Activated CD8-positive, alpha-beta memory T cell treated with anti-CD3 and anti-CD28 coated beads, Interleukin-2, amount 50 U/mL, for 4 hours (primary cell): ENCODE measurements at places on chromosomes 4 and X.

GRCh38 chr4:182384631-182385091, 141.5 kb downstream of the TENM3 start:
- DNase-seq = no peak

GRCh38 chrX:64195862-64196261, 9.6 kb downstream of the AMER1 start:
- no peak for DNase-seq

DNA sequence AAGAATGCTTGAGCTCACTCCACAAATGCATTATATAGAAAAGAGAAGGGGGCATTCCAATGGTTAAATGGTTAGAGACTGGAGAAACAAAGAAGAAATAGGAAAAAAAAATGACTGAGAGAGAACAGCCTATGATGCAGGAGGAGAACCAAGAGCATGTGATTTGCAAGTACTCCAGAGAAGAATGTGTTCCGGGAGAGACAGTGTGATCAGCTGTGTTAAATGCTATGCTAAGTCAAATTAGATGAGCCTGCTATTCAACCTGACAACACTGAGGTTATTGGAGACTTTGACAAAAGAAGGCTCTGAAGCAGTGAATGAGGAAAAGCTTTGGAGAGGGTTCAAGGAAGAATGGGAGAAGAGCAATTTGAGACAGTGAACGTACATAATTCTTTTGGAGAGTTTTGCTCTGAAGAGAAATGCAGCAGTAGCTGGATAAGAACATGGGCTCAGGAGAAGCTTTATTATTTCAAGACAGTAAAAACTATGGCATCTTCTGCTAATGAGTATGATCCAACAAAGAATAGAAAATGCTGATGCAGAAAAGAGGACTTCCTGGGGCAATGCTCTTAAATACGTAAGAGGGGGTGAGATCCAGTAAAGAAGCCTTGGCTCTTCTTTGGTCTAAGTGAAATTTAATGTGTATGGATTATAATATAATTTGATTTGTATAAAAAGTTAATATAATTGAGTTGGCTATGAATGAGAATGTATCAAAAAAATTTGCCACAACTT, 66.3 kb downstream of the PPP3CA start:
- DNase-seq = no peak

- DNase-seq = no peak
Observed at GRCh38 chr4:33025236-33025635, 2305.1 kb downstream of the PCDH7 start.

GRCh38 chr4:39369301-39369700, 3.1 kb upstream of the RFC1 start:
- no peak for DNase-seq

DNA sequence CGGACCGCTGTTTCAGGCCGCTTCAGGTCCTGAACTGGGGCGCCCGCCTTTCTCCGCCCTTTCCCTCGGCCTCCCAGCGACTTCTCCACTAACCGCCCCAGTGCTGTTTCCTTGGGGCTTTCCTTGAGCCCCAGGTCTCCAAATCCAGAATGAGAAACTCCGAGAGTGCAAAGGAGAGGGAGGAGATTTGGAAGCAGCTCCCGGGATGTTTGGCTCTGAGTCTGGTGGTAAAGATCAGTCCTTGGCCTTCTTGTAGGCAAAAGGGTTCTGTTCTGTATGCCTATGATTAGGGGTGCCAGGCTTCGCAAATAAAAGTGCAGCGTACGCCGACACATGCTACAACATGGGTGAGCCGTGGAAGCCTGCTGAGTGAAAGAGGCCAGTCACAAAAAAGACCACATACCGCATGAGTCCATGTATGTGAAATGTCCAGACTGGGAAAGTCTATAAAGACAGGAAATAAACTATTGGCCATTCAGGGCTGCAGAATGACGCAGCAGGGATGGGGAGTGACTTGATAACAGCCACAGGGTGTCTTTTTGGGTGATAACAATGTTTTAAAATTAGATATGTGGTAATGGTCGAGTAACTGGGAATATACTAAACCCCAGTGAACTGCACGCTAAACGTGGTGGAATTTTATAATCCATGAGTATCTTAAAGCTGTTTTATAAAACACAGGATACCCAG, 99.8 kb downstream of the TRAPPC11 start:
- no peak for DNase-seq

DNA sequence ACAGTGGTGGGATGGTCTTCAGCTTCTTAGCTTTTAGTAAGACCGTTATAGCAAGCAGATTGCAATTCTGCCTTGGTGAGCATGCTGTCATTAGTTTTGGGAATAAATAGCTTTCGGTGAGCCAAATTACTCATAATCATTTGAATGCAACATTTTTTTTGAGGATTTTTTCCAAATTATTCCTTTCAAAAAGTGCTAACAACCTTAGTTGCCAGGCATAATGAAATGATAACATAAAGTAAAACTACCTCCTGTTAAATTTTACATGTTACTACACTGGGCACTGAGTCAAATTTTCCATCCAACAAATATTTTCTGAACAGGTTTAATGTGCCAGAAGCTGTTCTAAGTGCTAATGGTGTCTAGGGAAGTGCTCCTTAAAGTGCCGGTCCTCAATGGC, 15.8 kb upstream of the NPFFR2 start:
- DNase-seq = no peak

GRCh38 chr4:41324861-41325260, 68.1 kb downstream of the UCHL1 start:
- no peak for DNase-seq

GRCh38 chr4:55409468-55410171, 13.9 kb downstream of the TMEM165 start:
- DNase-seq = no peak

DNA sequence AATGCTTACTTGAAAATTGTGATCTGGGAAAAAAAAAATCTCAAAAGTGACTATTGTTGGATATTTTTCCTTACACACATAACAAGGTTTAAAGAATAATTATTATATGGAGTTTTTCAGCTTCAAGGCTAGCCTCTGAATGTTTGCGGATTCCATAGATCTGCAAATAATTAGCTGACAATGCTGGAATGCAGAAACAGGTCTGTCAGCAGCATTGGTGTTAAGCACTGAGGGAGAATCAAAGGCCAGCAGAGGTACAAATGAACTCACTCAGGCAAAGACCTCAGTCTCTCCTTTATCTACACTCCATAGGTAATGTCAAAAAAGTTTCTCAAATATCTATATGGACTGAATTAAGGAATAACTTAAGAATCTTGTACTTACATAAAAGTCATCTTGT, 35.1 kb downstream of the SMIM31 start:
- no peak for DNase-seq

GRCh38 chrX:44775726-44776125, 68.1 kb upstream of the DUSP21 start:
- no peak for DNase-seq

DNA sequence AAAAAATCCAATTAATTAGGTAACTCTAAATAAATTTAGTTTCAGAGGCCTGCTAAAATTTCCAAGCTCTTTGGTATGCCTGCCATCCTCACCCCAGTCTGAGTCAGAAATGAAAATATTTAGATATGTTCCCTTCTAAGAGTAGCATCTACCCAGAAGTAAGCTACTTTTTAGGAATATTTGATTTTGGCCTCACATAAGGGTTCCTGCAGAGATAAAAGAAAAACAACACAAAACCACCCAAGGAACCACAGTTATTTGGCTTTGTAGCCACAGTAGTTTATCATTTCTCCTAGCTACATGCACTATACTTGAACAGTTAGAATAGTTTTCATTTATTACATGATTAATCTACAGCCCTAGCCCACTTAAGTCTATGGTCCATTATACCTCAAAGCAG, 192.6 kb upstream of the FAM241A start:
- DNase-seq = no peak

DNA sequence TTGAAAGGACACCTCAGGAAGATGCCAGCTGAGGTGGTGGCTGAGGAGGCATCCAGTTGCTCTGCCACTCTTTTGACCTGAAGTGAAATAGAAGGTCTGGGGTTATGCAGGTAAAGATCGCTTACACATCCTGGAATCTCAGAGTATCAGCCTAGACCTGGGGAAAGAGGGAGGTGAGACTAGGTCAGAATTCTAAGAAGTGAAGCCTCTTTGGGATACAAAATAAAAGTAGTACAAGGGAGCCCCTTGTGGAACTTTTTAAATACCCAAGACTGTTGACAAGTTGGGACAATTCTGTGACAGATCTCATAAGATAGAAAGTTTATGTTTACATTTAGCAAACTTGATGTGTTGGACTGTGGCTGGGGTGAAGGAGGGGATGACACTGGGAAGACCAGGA, 263.1 kb downstream of the SPRY1 start:
- DNase-seq = no peak

DNA sequence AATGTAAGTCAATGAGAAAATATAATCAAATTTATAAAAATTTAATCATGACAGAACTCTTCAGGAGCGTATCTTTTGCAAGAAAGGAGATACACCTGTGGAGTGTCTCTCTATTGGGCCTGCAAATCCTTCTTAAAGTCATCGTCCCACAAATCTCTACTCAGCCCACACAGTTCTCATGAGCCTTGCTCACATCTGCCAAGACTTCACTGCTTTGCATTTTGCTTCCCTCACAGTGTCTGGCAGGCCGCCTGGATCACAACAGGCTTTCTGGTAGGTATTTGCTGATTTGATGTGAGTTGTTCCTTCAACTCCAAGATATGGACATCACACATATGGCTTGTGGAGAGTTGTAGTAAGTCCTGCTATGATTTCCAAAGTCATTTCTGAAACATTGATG, 183.1 kb upstream of the ARX start:
- no peak for DNase-seq

GRCh38 chrX:12159799-12160198, 21.5 kb downstream of the FRMPD4 start:
- no peak for DNase-seq

GRCh38 chr4:56683455-56683854, 2.4 kb upstream of the HOPX start:
- DNase-seq = no peak

- DNase-seq = no peak
Observed at GRCh38 chr4:146095091-146095690, 80.3 kb upstream of the LSM6 start.

GRCh38 chr4:139686130-139686529, 20.5 kb downstream of the MGST2 start:
- no peak for DNase-seq

DNA sequence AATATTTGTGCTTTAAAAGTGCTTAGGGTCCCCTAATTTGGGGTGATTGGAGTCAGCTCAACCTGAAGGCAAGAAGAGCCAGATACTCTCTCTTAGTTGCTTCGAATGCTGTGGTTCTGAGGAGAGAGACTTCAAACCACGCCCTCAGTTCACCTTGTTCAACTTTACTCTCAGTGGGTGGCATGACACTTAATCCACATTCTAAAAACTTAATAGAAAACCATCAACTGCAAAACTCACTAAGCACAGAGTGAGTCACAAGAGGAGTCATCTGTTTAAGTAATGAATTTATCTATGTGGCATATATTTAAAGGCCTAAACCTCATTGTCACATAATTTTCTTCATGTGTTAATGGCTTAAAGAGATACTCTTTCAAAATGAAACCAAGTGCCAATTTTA, 99.5 kb upstream of the SLC4A4 start:
- DNase-seq = no peak

GRCh38 chr4:138235419-138235952, 6.7 kb downstream of the SLC7A11 start:
- DNase-seq = no peak

DNA sequence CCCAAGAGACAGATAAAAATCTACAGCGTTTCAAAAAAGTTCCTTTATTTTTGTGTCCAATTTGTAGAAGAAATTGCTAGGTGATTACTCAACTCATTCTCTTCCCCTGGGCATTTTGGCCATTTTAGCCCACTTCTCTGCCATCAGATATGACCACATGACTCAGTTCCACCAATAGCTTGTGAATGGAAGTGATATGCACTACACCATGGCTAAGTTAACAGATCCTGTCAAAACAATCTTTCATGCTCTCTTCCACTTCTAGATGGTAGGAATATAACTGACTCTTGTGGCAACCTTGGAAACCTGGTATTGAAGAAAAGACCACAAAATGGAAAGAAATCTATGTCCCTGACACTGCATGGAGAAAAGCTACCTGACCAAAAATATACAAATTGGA, 26.2 kb upstream of the FREM3 start:
- no peak for DNase-seq

GRCh38 chr4:82578935-82579334, 17.1 kb upstream of the TMEM150C start:
- no peak for DNase-seq

DNA sequence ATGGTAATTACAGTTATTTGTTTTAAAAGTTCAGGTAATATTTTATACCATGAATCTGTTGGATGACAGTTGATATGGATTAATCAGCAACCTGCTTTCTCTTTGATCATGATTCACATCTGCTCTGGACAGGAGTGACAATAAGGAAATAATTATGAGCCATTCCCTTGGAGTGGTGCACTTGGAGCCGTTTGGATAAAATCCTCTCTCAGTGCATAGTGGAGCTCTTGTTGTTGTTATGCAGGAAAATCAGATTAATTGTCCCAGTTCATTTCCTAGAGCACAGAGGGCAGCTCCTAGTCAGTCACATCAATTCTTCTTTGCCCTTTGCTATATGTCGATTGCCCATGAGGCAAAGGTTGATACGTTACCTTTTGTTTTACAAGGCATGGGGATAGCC, 668.3 kb upstream of the NR3C2 start:
- DNase-seq = no peak

DNA sequence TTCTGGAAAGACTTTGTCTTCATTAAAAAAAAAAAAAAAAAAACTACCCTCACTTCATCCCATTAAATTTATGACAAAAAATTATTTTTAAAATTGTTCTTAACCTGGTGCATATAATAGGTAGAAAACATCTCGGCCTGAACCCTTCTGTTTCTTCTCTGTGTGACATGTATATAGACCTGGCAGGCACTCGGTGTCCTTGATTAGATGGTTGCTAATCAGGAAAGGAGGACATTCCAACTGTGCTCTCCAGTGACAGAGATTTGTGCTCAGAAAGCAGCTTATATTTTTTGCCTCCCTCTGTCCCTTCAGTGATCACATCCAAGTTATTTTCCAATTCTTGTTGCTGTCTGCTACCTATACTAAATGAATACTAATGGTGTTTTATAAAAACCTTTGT, 355.6 kb downstream of the CBLL2 start:
- no peak for DNase-seq

GRCh38 chrX:103830848-103831247, 1.2 kb downstream of the RAB9B start:
- DNase-seq = no peak

DNA sequence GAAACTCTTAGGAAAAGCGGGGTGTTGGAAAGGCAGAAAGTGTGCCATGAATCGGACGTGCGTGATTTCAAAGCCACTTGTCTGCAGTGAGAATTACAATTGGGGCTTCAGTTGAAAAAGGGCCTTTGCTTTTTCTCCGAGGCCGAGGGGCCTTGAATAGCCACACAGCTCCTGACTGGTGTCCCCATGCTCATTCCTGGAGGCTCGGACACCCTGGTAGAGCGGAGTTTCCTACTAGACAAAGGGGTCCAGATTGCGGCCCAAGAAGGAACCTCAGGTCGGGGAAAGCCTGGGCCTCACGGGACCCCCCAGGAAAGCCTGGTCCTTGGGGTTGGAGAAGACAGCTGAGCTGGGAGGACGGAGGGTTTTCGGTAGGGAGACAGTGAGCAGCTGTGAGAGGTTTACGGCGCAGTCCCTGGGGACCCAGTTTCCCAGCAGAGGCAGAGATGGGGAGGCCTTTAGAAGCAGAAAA, 3.0 kb upstream of the SHOX start:
- DNase-seq = no peak

GRCh38 chrX:11363069-11363594, 69.9 kb downstream of the AMELX start:
- DNase-seq = no peak

- no peak for DNase-seq
Observed at GRCh38 chr4:11710453-11711093, 281.9 kb upstream of the HS3ST1 start.

- DNase-seq = no peak
Observed at GRCh38 chr4:1235381-1236102, 13.4 kb downstream of the CTBP1 start.
